ENCODE measurements at places on chromosomes 13 and 19.

DNA sequence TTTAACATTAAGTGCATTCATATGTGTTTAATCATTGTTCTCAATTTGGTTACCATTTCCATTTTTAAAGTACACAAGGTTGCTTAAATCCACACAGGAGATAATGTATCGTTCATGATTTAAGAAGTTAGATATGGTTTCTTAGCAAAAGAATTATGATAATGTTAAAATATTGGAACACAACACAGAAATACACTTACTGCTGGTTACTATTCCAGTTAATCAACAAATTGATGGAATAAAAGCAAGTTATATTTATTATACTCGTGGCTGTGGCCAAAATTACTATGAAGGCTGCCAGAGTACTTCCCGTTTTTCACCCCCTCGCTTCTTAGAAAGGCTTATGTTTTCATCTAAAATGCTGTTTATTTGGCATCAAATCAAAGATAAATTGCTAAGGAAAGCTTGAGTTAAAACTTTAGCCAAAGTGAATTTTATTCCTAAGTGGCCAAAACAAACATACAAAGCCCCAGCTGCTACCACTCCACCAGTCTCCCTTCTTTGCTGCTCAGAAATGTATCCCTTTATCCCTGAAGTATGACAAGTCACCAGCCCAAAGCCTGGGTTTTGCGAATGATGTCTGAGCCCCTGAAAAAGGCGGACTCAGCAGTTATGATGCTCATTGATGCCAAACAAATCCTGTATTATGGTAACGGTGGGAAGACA, 27.7 kb downstream of the LCP1 start:
- no peak for DNase-seq

DNA sequence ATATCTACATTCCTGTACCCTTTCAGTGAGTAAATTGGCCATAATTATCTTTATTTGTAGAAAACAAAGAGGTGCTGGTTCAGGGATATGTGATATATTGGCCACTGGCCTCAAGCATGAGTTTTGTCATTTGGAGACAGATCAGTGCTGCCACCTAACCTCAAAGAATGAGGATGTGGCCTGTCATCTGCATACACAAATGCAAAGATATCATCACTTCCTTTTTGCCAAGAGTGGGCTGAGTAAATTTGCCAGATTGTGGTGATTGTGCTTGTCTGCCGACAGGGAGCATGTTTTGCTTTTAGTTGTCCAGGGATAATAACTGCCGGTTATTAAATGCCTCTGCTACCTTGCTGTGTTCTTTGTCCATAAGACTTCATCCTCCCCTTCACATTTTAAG, 44.2 kb downstream of the WASF3 start:
- DNase-seq = peak; percentile 38

GRCh38 chr19:3096902-3097326, 2.8 kb downstream of the GNA11 start:
- DNase-seq = no peak

DNA sequence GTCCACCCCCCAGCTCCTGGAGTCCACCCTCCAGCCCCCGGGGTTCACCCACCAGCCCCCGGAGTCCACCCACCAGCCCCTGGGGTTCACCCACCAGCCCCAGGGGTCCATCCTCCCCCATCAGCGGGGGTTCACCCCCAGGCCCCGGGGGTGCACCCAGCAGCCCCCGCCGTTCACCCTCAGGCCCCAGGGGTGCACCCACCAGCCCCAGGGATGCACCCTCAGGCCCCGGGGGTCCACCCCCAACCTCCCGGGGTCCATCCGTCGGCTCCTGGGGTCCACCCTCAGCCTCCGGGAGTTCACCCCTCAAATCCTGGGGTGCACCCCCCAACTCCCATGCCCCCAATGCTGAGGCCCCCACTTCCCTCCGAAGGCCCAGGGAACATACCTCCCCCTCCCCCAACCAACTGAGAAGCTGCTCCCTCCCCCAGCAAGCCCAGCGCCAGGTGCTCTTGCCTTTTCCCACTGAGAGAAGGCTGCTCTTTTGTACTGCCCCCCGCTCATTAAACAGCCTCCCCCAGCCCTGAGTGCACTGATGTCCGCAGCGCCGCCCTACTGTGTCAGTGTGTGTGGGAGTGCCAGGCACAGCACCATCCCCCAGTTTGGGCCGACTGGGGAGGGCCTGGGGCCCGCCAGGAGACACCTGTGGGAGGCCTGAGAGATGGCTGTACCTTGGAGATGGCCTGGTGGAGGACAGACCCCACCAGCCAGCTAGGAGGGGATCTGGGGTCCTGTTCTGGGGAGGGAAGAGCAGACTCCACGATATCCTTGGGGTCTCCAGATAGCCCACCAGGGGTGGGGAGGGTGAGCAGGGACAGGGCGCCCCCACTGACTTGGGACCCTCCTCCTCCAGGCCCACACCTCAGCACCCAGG, 750 bp upstream of the AMH start:
- no peak for DNase-seq

DNA sequence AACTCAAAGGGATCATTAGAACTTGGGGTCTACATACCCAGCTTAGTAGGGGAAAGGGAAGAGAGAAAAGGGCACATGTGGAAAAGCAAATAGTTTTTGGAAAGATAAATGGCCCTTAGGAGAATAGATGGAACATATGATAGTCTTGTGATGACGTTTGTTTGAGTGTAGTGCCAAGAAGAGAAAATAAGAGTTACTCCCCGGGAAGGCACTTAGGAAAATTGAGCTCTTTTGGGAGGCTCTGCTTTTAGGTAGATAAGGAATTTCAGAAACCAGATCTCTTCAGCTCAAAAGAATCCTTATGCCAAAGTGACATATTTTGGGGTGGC, 44.8 kb upstream of the SERTM1 start:
- no peak for DNase-seq

- peak; percentile 92 for DNase-seq
Measured at GRCh38 chr19:41706741-41707501, 1.5 kb upstream of the CEACAM5 start.

DNA sequence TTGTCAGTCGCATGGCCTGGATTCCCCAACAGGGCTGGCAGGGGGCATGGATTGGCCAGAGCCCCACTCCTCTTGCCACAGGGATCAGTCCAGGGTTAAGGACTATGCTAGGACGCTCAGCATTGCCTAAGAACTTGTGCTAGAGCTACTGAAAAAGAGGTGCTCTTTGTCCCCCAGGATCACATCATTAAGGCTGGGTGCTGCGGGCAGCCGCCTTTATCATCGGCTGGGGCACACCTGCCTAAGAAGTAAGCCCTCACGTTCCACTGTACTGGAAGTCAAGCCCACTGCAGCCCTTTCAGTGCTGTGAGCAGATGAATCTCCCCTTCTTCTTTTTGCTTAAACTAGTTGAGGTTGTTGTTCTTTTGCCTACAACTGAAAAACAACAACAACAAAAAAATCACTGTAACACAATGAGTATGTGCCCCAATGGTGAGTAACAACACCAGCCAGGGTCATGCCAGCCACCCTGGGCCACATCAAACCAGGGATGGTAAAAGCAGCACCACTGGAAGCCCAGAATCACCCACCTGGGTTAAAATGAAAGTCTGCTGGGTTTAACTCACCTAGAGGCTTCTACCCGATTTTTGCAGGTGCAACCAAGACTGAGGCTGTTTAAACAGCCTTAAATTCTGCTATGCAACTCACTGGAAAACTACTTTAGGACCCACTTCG, 20.6 kb downstream of the STK24 start:
- no peak for DNase-seq

DNA sequence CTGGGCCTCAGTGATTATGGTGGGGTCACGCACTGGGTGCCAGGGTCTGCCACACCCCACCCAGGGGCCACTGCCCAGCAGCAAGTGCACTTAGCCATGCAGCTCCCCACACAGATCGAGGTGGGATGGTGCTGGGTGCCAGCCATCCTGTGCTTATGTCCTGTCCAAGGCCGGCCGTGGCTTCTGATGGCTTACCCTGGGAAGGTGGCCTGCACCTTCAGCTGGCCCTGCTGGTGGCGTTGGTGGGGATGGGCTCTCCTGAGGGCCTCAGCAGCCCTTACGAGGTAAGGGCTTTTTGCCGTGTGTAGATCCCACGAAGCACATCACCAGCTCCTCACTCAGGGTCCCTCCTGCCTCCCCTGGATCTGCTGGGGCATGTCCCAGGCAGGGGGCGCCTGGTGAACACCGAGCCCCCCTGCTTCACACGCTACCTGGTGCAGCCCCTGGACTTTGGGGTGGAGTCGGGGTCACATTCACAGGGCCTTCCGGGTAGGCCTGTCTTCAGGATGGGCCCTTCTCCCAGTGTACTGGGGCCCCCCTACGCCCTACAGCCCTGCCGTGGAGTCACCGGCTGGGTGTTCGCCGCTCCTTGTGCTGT, 46.6 kb downstream of the CRTC1 start:
- DNase-seq = no peak

DNA sequence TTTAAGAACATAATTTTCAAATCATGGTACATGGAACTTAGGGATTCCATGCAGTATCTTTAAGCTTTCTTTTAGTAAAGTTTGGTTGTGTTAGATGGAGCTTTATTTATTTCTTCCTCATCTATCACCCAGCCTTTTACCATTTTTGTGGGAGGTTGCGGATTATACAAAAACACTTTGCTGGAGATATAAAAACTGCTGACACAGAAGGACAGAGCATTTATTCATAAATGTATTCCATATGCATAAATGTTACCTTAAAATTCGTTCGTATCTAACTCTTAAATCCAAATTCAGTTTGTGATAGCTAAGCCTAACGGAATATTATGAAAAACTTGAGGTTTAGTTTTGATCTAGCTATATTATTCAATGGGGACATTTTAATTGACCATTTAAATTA, 143.3 kb downstream of the TDRD3 start:
- no peak for DNase-seq

DNA sequence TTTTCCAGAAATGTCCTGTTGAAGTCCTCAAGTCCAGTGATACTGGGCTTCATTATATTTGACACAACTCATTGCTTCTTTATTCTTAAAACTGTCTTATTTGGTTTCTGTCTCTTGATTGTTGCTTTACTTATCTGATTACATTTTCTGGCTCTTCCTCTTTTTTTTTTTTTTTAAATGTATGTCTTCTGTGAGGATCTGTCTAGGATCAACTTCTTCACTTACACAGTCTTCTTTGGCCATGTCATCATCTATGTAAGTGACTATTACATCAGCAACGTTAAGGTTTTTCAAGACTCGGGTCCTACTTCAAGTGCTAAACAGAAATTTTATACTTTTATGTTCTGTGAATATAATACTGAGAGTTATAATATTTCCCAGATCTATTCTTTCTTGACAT, 162.1 kb downstream of the PDS5B start:
- DNase-seq = no peak

DNA sequence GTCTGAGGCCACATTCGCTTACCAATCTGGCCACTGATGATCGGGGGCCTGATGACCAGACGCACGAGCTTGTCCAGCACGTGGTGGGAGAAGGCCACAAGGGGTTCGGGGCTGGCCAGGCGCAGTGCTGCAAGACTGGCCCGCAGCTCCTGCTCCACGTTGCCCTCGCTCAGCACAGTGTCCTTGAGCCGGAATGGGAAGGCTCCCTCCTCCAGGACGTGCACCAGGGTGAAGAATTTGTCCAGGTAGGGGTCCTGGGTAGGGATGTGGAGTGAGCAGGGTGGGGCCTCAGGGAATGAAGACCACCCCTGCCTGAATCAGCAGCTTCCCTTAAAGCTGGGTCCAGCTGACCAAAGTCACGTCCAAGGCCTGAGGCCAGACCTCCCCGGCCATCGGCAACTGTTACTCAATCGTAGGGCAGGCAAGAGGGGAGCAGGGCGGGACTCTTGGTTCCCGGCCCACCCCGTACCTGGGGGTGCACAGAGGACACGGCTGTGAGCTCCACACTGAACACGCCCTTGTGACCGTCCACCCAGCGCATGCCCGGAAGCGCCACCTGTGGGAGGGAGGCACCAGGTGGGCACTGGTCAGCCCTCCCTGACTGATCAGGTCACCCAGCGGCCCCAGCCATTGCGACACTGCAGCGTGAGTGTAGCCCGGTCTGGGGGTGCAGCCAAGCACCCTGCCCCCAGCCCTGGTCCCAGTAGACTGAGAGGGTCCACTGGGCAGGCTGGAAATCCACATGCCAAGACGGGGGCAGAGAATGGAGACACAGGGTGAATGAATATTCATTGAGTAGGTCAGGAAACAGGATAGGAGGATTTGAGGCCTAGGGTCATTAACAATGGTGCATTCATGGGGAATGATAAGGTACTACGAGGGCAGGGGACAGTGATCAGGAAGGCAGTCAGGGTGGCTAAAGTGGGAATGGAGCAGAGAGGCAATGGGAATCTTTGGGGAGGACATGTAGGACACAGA, 2.8 kb upstream of the ANGPTL8 start:
- no peak for DNase-seq

DNA sequence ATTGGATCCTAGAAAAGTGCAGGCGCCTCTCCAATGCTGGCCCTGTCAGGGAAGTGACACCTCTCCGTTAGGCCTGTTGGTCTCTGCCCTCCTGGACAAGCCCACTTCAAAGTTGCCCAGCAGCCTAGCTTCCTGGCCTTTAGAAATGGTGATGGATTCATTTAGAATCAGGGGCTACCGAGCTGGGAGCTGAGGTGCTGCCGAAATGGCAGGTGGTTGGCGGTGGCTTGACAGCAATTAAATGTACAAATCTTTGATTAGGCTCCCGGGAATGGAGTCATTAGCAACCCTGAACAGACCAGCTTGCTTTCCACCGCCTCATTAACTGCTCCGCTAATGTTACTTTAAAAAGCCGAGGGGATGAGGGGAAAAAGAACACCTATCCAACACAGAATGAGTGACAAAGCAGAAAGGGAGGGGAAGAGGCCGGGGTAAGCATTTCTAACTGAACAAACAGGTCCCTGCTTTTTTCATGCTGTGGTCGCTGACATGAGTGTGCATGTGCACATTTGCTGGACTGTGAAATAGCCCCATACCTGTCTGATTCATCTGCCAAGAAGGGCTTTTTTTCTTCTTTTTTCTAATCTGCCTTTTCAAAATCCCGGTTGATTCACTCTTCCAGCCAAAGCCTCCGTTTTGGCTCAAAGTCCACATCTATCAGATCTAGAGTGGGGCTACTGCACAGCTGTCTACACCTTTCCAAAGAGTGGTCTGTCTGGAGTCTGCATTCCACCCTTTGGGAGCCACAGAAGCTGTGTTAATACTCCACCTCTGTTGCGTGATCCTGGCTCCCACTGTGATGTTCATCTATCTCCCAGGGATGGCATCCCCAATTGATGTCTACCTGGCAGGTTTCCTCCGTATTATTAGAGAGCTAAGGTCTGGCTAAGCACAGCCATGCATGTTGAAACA, 431.9 kb downstream of the COG6 start:
- DNase-seq = no peak

DNA sequence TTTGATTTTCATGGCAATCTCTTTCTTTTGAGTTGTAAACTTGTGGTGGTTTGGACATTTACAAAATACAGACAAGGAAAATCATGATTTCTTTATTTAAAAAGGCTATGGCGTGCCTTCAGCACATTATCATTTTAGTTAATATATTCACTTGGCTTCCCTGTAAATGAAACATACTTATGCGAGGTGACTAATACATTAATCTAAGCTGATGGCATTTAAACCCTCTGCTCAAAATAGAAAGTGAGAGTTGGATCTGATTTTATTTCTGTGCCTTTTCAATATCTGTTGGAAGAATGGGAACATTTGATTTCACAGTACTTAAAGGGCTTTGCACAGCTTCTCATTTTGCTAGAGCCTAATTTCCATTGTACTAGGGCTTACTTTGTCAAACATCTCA, 289.8 kb downstream of the MTUS2 start:
- no peak for DNase-seq
